ENCODE measurements at places on chromosomes 7 and 10.

GRCh38 chr10:19961076-19962053 is 145.1 kb downstream of the PLXDC2 start:
- no peak for DNase-seq

GRCh38 chr10:116113721-116114501 is 159.1 kb downstream of the GFRA1 start:
- DNase-seq, result no peak

DNA sequence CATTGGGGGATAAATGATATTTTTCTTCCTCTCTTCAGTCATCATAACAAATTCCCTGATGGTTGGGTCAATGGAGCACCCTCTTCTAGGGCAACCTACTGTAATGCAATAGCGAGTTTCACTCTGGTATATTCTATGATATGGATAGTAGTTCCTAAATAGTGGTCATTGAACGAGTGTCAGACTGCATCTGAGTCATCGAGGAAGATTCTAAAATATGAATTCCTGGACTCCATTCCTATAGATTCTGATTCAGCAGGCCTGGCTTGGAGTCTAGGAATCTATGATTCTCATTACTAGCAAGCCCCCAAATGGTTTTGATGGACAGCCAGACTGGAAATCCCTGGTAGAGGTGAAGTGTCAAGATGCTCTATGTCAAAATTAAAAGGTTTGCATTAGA is 254.5 kb downstream of the BUB3 start:
- no peak for DNase-seq

- no peak for DNase-seq
Observed at GRCh38 chr10:119796039-119796438, 70.2 kb downstream of the INPP5F start.

DNA sequence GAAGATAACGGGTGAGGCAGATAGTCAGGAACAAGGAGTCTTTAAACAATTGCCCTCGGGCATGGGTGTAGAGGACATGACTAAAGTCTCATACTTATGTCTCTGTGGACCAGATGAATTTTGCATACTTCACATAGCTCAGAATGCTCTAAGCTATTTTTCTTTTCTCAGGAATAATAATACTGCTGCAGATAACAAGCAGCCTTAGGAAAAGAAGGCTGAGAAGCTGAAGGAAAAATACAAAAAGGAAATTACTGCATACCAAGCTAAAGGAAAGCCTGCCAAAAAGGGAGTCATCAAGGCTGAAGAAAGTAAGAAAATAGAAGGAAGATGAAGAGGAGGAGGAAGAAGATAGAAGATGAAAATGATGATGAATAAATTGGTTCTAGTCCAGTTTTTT is 13.4 kb upstream of the ERCC6 start:
- no peak for DNase-seq

DNA sequence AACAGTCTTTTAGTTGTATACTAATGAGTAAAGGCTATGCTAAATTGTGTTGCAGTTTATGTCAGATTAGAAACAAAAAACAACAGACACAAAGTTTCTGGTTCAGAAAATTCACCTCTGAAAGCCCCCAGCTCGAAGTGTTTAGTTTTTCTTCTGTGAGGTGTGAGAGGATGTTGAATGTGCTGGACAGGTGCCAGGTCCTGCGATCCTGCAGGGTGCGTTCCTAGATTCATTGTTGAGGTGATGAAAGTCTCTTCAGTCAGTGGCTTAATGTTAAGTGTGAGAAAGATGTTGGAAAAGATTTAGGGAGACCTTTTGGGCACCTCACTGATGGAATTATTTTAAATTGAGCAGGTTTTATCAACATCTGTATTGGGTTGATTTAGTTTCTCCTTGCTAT is 287.3 kb downstream of the SDK1 start:
- no peak for DNase-seq

- DNase-seq, result no peak
Observed at GRCh38 chr7:33127085-33127484, 2.3 kb upstream of the BBS9 start.

DNA sequence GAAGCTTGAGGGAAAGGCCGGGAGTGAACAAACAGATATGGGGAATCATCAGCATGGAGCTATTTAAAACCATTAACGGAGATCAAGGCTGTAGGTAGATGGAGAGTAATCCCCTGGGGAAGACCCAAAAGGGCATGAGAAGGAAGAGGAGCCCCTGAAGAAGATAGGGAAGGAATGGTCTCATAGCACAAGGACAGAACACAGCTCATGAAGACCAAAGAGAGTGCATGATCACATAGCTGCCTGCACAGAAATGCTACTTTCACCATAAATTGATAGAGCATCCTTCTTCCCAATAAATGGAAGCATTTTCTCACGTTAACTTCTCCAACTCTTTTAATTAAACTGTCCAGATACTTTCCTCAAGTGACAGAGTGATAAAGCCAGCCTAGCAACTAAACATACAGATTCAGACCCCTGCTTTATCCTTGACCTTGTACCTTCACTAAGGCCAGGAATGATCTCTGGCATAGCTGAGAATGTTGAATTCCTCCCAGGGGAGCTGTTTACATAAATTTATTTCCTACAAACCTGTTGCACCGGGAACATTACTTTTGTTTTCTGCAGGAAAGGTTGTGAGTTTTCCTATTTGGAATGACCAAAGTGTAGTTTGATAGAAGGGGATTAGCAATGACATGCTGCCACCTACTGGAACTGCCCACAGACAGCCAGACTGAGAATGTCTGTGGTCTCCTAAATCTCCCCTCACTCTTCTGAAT is 110.8 kb upstream of the LRGUK start:
- peak; percentile 29 for DNase-seq

DNA sequence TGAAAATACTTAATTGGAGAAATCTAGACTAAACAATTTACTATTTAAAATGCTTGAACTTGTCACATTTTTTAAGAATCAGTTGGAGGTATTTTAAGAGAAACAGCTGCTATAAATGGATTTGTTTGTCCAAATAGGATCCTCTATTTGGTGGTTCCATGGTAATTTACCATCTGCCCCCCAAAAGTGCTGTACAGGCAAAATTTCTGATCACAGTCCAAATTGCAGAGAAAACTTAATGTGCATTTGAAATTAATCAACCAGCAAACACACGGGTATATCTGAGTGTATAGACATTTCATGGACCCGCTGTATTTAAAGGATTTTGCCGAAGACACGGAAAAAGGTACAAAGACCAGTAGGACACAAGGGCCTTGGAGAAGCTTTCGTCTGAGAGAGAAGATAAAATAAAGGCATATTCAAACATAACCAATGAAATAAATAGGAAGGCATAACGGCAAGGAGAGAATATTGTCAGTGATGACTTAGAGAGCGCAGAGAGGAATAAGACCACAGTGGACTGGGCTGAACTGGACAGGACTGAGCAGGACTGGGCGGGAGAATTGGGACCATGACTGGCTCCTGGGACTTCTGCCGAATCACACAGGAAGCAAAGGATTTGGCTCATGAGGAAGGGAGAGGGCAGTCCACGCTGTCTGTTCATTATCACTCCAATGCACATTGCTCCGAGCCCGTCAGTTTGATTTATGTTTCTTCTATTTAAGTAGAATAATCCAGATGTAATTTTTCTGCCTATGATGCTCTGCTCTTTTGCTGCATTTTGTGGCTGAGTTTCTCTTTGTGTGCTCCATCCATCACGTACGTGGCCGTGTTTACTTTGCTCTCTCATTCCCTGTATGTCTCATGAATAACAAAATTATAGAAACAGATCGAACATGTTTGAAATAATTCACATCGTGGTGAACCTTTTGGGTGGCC is 112.8 kb downstream of the PRLHR start:
- DNase-seq, result no peak

- DNase-seq, result no peak
Observed at GRCh38 chr7:69763513-69763912, 165.2 kb downstream of the AUTS2 start.

DNA sequence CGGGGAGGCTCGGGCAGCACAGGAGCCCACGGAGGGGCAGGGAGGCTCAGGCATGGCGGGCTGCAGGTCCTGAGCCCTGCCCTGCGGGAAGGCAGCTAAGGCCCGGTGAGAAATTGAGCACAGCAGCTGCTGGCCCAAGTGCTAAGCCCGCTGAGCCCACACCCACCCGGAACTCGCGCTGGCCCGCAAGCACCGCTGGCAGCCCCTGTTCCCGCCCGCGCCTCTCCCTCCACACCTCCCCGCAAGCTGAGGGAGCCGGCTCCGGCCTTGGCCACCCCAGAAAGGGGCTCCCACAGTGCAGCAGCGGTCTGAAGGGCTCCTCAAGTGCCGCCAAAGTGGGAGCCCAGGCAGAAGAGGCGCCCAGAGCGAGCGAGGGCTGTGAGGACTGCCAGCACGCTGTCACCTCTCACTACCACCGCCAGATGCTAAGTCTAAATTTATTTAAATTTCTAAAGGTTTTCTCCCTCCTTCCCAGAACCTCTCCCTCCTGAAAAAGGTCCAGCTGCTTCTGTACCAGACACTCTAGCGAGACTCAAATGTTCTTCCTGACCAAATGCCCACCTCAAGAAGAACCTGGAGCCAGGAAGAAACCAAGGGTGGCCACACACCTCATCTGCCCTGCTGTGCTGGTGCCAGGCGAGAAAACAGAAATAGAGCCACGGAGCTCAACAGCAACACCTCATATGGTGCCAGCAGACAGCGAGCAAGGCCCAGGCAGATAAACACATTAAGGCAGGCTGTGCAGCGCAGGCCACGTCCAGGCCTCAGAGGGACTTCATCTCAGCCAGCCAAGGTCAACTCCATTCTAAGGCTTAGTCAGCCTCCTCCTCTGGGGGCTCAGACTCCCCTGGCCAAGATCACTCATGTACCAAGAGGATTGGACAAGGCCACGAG is 47.0 kb downstream of the KCNMA1 start:
- no peak for DNase-seq

DNA sequence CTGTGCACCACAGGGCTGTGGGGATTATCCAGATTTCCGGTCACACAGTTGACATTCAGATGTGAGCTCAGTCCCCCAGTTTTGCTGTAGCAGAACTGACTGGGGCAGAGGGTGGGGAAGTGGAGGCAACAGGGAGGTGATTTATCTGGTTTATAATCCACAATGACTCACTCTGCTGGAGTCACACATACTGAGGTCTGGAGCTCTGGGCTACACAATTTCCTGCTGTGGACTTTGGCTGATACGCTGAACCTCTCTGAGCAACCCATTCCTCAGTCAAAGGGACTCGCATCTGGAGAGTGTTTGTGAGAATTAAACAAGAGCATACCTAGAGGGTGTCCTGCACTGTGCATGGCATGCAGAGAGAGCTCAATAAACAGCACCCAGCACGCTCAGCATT is 64.8 kb upstream of the PLPP4 start:
- DNase-seq, result no peak

- no peak for DNase-seq
Observed at GRCh38 chr10:128709686-128710085, 583.5 kb upstream of the MKI67 start.

DNA sequence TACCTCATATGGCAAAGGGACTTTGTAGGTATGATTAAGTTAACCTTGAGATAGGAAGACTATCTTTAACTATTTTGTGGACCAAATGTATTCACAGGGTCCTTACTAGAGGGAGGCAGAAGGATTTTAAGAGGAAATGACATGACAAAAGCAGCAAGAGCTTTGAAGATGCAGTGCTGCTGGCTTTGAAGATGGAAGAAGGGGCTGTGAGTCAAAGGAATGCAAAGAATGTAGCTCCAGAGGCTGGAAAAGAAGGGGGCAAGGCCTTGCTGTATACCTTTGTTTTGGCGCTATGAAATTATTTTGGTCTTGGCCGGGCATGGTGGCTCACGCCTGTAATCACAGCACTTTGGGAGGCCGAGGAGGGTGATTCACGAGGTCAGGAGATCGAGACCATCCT is 3.2 kb upstream of the NRBF2 start:
- DNase-seq, result no peak

DNA sequence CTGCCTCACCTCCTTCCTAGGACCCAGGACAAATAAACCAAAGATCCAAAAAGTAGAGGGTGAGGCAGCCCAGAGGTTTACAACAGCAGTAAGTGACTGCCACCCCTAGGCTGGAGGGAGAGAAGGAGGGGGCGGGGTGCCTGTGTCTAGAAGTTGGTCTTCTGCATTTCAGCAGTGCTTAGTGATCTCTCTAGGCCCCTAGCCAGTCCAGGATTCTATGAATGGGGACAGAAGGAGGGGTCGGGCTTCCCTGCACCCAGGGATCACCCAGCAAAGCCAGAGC is 62.8 kb upstream of the KDM7A start:
- DNase-seq, result peak; percentile 39

DNA sequence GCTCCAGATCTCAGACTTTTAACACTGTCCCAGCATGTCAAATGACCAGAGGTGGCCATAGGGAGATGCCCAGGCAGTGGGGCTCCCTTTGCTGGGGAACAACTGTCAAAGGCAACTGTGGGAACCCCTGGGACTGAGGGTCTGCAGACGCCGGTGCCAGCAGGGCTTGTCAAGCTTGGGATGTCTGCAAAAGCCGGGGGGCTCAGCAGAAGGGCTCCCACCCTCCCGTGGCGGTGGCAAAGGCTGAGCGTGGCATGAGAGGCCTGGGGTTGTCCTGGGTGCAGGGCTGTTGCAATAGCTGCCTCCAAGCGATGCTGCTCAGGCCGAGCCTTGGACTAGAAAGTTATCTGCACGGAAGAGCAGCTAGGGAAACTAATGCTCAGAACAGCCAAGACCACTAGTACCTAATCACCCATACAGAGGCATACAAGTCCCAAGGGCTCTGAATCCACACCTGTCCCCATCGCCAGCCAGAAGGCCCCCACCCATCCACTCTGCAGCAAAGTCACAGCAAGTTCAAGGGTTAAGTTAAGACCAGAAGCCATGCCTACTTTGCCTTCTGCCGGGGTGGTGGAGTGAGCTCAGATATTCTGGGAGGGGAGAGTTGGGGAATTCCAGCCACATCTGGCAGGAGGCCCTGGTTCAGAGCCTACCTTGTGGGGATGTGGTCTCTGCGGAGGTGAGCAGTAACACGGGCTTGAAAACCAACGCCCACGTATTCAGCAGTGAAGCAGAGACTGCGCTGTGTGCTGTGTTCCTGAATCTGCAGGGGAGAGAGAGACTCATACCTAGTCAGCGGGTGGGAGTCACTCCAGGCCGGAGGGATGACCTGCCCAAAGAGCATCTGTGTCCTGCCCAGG is 4.6 kb downstream of the SH2B2 start:
- no peak for DNase-seq

DNA sequence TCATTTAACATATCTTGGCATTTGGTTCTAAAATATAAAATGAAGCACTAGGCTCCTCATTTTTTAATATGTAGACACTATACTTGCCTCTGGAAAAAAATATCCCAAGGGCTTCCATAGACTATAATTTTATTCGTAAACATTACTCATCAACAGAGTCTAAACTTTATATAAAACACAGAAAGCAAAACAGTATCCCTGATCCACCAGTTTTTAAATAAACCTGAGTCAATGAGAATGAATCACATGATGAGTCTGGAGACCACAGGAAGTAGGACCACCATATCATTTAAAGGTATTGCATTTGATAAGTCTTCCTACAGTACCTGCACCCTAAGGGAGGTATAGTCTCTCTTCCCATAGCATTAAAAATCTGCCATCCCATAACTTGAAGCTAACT is 228.0 kb downstream of the DGKI start:
- no peak for DNase-seq

- DNase-seq, result peak; percentile 9
Observed at GRCh38 chr7:13276977-13277376, 589.5 kb downstream of the ARL4A start.
